Right renal pelvis (tissue), 4 donors: ENCODE measurements at places on chromosomes 13 and 19. TPM values are rescaled to one million over a fixed set of nuclear protein-coding genes. Genes with fewer than 3 reads are reported as not detected.

DNA sequence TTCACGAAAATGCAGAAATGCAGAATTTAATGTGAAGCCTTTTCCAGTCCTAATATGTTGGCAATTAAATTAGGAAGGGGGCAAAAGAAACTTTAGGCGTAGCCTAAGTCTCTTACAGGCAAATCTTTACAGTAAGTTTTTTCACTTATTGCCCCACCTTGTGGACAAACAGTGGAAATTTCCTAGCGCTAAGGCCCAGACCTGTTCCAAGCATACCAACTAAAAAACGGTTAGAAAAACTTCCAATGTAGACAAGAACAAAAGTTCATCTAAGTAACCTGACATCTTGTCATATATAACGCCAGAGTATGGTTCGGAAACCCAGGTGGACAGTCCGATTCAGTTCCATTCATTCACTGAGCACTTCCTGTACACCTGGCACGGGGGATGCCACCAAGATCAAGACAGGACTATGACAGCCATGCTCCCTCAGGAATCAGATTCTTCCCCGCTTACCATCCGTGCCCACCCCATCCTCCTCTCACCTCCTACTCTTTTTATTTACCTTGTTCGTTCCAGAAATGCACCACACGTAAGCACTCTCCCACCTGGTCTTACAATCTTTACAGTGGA, 4.9 kb downstream of the ZAR1L start:
- DNase-seq, result peak; percentile 45

DNA sequence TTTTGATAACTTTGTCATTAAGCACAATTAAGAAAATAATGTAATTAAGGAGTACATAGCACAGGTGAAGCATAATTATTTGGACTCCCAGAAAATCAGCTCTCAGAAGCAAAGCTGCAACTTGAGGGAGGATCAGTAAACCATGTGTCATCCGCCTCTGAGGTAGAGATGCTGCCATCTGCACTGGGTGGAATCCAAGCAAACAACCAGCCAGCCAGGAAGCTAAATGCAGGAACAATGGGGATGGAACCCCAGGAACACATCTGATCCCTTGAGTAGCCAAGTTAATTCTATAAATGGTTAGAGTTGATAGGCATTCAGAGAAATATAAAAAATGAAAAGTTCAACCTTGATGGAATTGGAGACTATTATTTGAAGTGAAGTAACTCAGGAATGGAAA, 520.2 kb downstream of the RFC3 start:
- no peak for DNase-seq

GRCh38 chr13:32384702-32385101, 43.2 kb downstream of the N4BP2L1 start:
- DNase-seq, result no peak

GRCh38 chr13:44292545-44292944, 81.1 kb upstream of the SERP2 start:
- DNase-seq, result no peak

Gene TEX29
- 0.59 TPM for polyA plus RNA-seq

Gene U2AF1L4
- polyA plus RNA-seq, result 16.3 TPM

Gene PBX4
- polyA plus RNA-seq, result 3.8 TPM

Gene CEACAM4
- polyA plus RNA-seq, result 0.16 TPM

Gene NAXD
- polyA plus RNA-seq, result 41.7 TPM

Gene WDR87
- not detected for polyA plus RNA-seq

Gene SHISA2
- 68.7 TPM for polyA plus RNA-seq

DNA sequence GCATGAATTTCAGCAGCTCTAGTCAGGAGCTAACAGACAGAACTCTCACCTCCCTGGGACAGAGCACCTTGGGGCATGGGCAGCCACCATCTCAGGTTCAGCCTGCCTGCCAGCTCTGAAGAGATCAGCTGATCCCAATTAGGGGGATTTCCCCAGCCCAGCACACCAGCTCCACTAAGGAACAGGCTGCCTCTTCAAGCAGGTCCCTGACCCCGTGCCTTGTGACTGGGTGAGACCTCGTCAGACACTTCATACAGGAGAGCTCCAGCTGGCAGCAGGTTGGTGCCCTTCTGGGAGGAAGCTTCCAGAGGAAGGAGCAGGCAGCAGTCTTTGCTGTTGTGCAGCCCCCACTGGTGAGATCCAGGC, 84.5 kb upstream of the UFM1 start:
- DNase-seq, result no peak

GRCh38 chr13:77653301-77653700, 44.2 kb upstream of the SLAIN1 start:
- DNase-seq, result no peak

GRCh38 chr19:31294189-31294588, 55.0 kb downstream of the TSHZ3 start:
- no peak for DNase-seq

Gene ZNF333
- 14.8 TPM for polyA plus RNA-seq

DNA sequence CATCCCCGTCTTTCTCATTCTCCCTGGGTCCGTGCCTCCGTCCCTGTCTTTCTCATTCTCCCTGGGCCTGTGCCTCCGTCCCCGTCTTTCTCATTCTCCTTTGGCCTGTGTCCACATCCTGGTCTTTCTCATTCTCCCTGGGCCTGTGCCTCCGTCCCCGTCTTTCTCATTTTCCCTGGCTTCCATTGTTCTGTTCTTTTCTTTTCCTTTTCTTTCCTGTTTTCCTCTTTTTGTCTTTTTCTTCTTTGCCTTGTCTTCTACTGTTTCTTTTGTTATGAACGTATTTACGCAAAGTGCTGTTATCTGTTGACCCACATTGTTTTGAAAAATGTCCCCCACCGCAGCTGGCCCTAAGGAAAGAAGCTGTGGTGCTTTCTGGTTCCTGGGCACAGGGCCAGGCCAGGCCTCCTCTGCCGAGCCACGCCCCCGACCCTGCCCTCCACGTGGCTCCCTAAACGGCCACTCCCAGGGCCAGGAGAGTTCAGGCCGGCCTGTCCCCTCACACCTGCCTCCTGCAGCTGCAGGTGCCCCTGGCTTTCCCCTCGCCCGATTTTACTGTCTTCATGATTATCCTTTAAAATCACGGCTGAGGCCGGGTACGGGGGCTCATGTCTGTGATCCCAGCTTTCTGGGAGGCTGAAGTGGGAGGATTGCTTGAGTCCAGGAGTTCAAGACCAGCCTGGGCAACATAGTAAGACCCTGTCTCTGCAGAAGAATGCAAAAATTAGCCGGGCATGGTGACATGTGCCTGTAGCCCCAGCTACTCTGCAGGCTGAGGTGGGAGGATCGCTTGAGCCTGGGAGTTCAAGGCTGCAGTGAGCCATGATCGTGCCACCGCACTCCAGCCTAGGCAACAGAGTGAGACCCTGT, 14.0 kb upstream of the TMPRSS9 start:
- no peak for DNase-seq

Gene EHD2
- 38.8 TPM for polyA plus RNA-seq

GRCh38 chr13:27918918-27919658, 712 bp upstream of the PDX1 start:
- DNase-seq, result no peak

GRCh38 chr13:105497597-105497996, 1037.9 kb downstream of the EFNB2 start:
- DNase-seq, result no peak

GRCh38 chr19:14496029-14496833, at the start of gene GIPC1:
Gene GIPC1 (minus strand): TSS chr19:14496127. CDS start chr19:14482976, 13,151 bp downstream.
- DNase-seq, result peak; percentile 95

DNA sequence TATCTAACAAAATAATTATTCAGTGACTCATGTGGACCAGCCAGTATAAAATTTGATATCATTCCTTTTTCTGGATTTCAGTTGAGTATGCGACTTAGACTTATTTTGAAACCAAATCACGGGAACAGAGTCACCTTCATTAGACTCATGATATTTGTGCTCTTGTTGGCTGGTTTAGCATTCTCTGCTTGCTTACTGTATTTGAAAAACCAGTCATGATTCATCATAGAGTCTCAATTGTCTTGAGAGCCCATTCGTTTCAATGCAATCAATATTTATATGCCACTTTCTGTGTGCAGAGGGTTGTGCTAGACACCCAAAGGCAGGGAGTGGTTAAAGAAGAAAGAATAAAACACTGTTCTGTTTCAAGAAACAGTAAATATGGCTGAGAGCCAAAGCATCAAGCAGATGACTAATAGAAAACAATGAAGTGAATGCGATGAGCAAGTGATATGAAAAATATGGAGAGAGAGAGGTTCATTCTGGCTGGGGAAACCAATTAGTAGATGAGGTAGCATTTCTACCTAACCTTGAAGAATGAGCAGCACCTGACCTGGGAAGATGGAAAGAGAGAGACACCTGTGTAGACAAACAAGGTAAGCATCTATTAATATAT, 99.6 kb upstream of the MBNL2 start:
- DNase-seq, result no peak
